ENCODE measurements at places on chromosomes 5 and 9.

DNA sequence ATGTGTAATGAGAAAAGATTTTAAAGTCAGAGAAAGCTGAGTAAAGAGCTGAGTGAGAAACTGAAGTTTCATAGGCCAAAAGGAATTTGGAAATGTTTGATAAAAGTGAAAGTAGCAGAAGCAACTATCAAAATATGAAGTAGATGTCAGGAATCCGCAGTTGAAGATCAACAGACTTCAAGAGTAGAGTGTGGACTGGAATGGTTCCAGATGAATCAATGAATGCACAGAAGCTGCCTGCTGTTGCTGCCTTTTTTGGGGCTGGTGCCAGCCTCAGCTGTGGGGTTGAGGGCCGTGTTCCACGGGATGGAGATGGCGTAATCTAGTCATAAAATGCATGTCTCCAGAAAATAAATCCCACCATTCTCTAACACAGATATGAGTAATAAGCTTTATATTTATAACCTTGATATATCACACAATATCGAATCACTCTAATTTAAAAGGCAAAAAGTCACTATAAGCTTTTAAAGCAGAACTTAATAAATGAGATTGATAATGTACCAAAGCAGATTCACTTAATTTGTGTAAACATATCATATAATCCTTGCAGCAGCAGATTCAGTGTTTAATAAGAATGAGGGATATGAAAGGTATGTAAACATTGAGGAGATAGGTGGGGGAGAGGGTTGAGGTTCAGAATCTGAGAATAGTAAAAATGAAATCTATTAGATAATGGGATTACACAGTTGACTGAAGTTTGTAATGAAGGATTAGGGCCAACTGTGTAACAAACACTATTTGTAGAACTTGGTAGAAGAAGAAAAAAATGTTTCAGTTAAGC is 652.3 kb upstream of the FTMT start:
- DNase-seq, result no peak

DNA sequence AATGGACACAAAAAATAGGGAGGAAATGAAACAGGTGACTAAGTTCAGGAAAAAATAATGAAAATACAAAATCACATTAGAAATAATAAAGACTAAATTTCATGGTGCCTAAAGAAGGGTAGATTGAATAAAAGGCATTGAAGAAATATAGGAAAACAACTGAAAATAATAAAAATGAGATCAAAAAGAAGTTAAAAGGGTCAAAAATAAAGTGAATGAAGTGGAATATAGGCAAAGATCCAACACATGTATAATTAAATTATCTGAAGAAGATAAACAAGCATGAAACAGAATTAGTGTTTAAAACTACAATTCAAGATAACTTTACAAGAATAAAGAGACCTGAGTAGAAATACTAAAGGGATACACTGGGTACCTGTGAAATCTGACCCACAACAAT is 87.6 kb downstream of the SUSD1 start:
- DNase-seq, result no peak

DNA sequence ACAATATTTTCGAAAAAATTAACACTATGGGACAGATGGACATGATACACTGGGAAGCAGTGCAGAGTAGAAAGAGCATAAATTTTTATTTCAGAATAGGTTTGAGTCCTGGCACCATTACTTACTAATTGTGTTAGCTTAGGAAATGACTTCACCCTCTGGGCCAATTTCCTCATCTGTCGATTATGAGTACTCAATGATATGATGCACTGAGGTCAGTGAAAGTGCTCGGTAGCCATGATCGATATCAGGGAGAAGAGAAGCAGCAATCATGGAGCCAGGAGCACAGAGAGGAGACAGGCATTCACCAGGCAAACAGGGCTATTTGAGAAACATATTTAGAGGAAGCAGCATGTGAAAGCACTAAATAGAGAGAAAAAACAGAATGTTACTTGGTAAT is 29.4 kb downstream of the NR6A1 start:
- DNase-seq, result no peak

- no peak for DNase-seq
Measured at GRCh38 chr5:10250806-10251276, 761 bp downstream of the CCT5 start.

DNA sequence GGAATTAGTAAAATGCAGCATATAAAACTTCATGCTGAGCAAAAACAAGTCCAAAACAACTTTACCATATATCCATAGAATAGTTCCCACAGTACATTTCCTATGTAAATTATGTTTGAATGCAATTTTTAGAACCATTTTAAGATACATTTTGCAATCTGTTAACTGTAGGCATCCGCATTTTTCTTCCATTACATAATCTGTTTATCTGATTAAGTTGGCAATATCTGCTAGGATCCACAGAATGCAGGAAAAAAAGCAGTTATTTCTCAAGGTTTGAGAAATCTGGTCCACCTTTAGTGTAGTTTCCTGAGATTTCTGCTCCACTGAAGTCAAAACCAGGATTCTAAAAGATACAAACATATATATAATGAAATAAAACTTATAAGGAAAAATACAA is 6.2 kb downstream of the NUDCD2 start:
- no peak for DNase-seq

GRCh38 chr5:548256-548655 is 24.0 kb upstream of the SLC9A3 start:
- DNase-seq, result no peak

DNA sequence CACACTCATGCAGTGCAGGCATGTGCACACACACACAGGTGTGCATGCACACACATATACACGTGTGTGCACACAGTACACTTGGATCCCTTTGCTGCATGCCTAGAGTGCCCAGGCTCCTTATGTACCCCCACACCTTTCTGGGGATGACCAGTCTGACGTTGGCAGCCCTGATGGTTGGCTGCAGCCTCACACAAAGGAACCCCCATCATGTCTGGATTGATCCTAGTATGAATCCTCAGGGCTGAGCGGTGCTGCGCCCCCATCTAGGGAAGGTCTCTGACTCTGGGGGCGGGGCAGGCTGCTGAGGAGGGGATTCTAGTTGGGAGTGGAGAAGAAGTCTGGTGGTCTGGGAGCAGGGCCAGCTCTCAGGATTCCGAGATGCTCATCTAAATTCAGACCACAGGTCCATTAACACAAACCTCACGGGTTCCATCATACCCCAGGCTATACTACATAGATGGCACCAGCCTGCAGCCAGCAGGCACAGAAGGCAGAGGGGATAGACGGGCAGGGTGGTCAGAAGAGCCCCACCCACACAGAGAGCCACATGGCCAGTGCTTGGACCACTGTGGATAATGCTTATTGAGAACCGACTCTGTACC is 50.5 kb upstream of the OLFM1 start:
- DNase-seq, result no peak

DNA sequence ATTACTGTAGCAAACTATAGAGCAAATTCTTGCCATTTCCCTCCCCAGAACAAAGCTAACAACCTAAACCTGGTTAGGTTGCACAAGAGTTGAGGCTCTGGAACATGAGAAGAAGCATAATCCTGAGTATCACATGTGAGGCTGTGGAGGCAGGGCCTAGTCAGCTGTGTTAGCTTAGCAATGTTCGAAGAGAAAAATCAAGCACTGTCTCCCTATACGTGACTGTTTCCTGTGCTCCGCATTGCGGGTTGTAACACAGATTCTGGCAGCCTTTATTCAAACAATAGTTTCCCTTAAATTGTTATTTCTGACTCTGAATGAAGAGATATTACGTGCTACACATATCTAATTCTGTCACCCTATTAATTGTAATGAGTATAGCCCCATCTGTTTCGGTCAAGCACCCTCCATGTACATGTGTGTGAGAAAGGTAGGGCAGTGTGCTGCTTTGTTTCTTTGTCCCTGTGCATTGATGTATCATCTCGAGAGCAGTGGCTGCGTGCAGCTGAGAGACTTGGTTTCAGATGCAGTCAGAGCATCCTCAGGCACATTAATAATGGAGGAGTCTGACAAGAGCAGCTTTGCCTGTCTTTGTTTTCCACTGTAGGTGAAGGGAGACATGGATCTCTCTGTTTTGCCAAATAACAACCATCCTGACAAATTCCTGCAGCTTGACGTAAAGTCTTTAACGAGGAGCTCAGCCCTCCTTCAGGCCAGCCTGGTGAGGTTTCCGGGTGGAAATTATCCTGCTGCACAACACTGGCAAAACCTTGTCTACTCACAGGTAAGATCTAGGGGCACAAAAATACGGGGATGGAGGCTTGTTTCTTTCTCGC is at the start of gene MINAR2:
Gene MINAR2 (plus strand): TSS at position 523 of the 836 bp plus-strand sequence. CDS start 97 bp downstream, at position 620.
- DNase-seq, result no peak

GRCh38 chr5:109316634-109317033 is 93.1 kb downstream of the PJA2 start:
- no peak for DNase-seq

DNA sequence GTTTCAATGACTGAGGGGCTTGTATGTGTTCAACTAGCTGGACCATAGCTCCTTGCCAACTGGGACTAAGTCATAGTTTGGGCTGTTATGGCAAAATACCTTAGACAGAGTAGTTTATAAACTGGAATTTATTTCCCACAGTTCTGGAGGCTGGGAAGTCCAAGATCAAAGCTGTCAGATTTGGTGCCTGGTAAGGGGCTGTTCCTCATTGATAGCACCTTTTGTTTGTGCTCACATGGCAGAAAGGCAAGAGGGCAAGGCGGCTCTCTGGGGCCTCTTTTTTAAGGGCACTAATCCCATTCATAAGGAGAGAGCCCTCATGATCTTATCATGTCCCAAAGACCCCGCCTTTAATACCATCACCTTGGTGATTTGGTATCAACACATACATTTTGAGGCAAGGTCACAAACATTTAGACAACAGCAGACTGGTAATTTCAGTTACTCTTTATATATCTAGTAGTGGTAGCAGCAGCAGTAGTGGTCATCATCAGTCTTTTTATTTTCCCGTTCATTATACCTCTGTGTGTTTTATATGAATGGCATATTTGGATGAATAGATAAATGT is 477.0 kb downstream of the CCDC171 start:
- DNase-seq, result no peak

GRCh38 chr5:141655020-141655419 is 3.8 kb upstream of the FCHSD1 start:
- no peak for DNase-seq

DNA sequence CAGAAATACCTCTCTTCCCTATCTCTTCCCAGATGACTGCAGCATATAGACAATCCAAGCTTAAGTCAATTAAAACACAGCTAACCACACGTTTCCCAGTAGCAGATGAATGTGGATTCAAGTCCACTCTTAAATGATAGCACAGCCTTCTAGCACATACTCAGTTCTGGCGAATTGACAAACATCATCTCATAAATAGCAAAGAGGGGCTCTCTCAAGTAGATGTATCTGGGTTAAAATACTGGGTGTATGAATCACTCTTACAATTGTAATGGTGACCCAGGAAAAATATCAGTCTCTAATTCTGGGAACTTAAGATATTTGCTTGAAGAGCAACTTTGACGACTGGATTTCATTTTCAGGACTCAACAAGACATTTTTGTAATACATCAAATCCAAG is 67.0 kb upstream of the HAPLN1 start:
- DNase-seq, result no peak

DNA sequence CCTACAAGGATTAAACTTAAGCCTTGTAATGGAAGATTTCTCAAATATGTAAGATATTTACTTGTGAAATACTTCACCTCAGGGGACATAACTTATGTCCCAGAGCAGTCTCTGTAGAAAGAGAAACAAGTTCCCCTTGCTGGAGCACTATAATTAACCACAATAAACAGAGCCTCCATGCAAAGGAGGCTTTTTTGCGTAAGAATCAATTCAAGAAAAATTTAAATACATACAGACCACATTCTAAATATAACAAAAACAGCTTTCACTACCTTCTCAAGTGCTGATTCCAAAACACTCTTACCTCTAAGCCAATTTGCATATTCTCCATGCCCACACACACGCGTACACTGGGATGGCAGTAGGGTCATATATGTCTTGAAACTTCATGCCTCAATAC is 30.7 kb upstream of the CCNB1 start:
- DNase-seq, result no peak

DNA sequence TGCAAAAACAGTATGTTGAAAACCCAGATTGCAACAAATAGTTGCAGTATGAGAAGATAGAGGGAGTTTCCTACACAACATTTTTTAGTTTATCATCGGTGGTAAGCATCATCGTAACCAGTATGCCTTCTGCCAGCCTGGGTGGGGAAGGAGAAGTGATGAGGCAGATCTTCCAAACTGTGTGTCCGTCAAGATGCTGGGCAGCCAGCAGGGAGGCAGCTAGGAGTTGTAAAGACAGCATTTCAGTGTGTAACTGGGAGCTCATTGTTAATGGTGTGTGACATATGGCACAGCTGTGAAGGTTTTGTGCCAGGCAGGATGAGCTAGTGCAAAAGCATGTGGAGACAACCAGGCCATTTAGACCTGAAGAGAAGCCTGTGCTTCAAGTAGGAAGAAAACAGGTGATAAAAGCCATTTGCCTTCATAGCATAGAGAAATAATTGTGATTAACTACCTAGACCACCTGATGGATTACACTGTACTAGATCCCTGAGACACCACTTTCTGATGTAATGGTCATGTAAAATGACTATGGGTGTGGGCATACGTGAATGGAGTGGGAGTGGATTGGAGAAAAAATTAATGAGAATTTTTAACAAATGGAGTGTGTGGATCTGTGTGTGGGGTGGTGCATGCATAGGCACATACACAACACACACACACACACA is 347.0 kb upstream of the ADAMTSL1 start:
- DNase-seq, result no peak

All from stimulated activated naive CD4-positive, alpha-beta T cell (primary cell).